ENCODE measurements at places on chromosomes 4 and X.

DNA sequence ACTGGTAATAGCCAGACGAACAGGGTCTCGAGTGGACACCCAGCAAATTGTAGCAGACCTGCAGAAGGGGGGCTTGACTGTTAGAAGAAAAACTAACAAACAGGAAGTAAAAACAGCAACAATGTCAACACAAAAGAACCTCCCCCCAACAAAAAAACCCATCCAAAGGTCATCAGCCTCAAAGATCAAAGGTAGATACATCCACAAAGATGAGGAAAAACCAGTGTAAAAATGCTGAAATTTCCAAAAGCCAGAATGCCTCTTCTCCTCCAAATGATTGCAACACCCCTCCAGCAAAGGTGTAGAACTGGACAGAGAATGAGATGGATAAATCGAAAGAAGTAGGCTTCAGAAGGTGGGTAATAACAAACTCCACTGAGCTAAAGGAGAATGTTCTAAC, 313.0 kb upstream of the TEX13C start:
- no peak for DNase-seq

DNA sequence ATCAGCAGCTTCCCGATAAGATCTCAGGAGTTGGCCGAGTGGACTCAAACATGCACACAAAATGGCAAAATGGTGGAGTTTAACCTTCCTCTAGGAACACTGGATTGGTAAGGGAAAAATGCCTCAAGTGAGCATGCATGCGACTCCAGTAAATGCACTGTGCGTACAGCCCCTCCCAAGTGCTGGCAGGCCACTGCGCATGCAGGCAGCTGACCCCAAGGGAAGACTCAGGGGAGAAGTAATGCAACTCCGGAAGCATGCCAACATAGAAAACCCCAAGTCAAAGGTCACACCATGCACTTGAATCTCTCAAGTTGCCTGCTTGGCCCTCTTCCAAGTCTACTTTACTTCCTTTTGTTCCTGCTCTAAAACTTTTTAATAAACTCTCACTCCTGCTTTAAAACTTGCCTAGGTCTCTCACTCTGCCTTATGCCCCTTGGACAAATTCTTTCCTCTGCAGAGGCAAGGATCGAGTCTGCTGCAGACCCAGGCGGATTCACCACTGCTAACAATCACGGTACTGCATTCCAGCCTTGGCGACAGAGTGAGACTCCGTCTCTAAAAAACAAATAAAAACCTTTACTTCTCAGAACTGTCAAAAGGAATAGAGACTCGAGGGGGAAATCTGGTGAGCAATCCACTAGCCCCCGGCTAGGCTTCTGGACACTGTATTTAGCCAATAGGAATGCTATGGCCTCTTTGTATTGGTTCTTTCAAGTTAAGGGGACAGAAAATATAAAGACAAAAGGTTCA, 33.5 kb downstream of the NYX start:
- no peak for DNase-seq

DNA sequence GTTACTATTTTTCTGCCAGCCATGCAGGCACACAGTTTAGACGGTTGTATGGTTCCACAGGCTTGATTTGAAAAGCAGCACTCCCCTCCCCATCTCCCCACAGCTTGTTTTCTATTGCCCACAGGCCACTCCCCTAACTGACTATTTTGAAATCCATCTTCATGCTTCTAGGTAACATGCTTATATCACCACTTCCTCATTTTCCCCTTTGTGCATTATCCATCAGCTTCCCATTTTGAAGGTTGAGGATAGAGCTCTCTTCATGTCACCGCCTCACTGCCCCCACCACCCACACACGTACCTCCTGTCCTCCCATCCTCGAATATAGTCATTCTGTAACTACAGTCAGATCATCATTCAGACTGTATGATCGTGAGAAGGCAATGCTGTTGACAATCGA, 224.7 kb downstream of the MID1 start:
- DNase-seq: no peak

DNA sequence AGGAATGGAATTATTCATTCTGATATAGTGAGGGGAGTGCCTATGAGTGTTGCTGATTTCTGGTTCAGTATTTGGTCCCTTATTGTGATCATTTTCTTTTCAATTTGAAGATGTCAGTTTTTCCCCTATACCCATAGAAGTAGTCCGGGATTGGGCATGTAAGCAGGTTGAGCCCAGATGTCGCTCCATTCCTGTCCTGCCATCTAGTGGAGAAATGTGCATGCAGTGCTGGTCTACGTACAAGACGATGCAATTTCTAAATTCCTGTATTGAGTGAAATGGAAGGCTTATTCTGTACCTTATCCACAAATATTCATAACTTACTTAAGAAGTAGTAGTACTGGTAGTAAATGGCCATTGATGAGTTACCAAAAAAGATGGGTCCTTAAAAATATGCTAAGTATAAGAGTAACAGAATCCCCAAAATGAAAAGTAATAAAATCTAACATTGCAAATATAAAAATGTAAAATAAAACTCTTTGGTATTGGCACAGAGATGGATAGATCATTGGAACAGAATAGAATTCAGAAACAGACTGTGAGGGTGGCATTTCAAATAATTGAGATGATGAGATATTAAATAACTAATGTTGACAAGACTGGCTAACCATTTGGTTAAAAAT, 60.9 kb downstream of the UGT8 start:
- no peak for DNase-seq

- DNase-seq: no peak
Measured at GRCh38 chr4:88831031-88831430, 133.4 kb upstream of the NAP1L5 start.

GRCh38 chr4:1500231-1500965, 94.2 kb upstream of the NKX1-1 start:
- no peak for DNase-seq

GRCh38 chrX:40933132-40933705, 152.0 kb upstream of the USP9X start:
- DNase-seq: no peak

DNA sequence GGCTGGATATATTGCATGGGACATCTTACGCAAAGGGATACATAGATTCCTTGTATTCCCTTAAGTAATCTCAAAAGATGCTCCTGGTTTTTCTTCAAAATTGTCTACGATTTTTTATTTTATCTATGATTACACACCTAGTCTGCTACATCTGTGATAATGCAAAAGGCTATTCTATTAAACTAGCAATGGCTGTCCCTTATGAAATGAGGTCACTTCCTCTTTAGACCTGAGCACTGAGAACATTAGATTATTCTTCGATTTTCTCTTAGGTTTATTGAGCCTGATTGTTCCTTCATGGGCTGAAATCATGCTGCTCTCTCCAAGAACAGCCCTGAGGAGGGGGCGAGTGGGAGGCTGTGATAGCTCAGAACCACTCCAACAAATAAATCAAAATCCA, 126.8 kb upstream of the ENPP6 start:
- no peak for DNase-seq

GRCh38 chr4:11529625-11530201, 101.0 kb upstream of the HS3ST1 start:
- DNase-seq: no peak

DNA sequence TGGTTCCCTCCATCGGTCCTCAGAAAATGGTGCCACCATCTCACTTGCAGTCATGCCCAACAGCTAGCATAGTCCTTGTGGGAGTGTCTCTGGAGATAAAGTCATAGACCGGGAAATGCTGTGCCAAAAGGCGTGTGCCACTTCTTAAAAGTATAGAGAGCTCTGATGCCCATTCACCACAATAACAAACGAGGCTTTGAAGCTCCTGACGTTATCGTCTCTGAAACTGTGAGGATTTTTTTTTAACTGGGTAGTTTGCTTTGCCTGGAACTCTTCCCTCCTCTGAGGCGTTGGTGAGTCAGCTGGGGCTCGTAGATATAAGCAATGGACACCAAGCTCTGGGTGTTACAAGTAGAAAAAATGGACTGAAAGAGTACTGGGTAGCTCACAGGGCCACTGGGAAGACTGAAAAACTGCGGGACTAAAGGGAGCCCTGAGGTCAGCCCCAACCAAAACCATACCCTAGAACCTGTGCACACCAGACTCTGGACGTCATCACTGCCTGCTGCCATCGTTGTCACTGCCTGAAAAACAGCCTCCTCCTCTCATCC, 89.4 kb upstream of the TRIM2 start:
- DNase-seq: no peak

GRCh38 chrX:96692890-96693289, 8.2 kb downstream of the DIAPH2 start:
- DNase-seq: no peak

GRCh38 chrX:24202465-24203031, 53.0 kb downstream of the ZFX start:
- DNase-seq: no peak

GRCh38 chr4:56026596-56026995, 77.9 kb downstream of the CEP135 start:
- DNase-seq: no peak

- no peak for DNase-seq
Measured at GRCh38 chr4:15901998-15902397, 36.5 kb downstream of the FGFBP1 start.

DNA sequence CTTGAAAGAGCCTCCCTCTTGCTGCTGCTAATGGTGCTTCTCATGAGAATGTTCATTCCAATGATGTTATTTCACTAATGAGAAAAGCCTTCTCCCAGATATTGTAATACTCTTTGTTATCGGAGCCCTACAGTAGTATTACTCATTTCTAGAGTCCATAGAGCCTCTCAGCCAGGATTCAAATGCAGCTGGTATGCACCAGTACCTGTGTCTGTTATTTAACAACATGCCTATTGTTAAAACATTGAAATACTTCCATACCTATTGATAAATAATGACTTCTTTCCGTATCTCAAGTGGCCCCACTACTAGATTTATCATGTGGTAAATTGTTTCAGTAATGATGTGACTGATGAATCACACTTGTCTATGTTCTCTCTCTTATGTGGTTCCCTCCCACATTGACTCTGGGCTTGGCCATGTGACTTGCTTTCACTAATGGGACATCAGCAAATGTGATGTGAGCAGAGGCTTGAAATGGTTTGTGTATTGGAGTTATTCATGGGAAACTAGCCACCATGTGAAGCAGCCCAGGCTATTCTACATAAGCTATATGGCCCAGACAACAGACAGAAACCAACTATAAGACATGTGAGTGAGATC, 207.6 kb downstream of the THOC2 start:
- no peak for DNase-seq

DNA sequence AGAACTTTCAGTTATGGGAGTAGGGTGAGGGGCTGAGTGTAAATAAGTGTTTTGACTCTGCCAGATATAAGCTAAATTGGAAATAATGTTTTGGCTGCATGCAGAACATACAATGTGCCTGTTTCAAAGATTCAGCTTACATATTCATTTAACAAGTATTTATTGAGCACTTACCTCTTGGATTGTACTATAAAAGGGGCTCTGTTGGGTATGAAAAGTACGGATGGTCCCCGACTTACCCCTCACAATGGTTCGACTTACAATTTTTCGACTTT, 799 bp upstream of the AIFM1 start:
- DNase-seq: no peak

DNA sequence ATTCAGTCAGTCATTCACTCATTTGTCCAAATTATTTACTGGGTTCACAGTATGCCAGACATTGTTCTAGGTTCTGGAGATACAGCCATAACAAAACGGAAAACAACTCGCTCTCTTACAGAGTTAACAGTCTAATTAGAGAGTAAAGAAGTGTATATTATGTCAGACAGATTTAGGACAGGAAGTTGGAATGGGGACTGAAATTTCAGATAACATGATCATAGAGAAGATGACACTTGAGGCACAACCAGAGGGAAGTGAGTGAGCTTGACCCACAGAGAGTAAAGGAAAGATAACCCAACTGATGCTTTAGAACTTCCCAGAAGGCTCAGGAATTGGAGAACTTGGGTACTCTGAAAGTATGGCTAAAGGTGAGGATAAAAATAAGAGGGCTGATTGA, 139.4 kb downstream of the ZAR1 start:
- no peak for DNase-seq

GRCh38 chr4:104217526-104217925, 277.2 kb downstream of the CXXC4 start:
- DNase-seq: no peak

DNA sequence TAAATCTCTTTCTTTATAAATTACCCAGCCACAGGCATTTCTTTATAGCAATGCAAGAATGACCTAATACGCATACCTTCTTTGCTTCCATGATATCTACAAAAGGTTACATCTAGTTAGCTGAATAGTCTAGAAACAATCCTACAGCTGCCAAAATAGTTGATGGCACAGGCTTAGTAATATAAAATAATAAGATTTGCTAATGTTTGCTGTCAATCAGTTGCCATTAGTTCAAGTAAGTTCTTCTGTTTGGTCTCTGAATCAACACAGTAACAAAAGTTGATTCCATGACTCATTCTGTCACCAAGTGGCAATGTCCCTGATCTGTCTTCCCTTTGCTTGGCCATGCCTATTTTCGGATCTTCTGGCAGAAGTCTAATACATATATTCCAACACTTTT, 470.2 kb downstream of the SPRY1 start:
- no peak for DNase-seq

DNA sequence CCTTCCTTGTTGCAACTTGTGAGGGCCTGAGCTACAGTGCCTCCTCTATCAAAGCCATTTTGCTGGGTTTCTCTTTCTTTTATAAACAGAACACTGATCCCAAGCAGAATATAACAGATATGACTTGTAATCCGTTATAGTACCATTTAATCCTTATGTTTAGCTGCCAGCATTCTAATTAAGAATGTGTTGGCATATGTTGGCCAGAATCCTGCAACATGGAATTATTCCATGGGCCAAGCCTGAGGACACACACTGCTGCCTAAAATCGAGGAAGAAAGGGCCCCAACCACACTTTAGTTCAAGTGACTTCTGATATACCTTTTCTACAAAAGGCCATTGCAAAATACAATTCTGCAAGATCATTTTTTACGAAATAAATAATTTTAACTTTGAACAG, 28.0 kb downstream of the PALLD start:
- DNase-seq: no peak
